ENCODE measurements at places on chromosomes 4 and X.

DNA sequence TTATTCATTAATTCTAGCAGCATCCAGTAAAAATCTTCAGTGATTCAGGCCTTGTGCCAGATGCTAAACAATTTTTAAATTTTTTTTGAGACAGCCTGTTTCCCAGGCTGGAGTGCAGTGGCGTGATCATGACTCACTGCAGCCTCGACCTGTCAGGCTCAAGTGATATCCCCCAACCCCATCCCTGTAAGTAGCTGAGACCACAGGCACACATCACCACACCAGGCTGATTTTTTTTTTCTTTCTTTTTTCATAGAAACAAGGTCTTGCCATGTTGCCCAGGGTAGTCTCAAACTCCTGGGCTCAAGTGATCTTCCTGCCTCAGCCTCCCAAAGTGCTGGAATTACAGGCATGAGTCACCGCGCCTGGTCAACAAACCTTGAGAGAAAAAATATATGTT lies 705.5 kb downstream of the ARAP2 start:
- peak; percentile 20 for DNase-seq

DNA sequence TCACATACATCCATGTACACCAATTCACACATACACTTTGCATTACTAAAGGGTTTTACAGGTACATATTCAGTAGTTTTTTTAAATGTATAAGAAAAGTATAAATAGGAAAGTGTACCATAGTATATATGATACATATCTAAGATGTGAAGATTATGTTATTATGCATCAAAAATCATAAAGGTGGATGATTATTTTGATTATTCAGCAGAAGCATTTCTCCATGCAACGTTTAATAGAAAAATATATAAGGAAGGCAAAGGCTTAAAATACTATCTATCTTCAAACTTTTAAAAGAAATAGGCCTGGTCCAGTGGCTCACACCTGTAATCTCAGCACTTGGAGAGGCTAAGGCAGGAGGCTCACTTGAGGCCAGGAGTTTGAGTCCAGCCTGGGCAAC lies 133.5 kb upstream of the KLF3 start:
- DNase-seq, result no peak

- DNase-seq, result peak; percentile 9
Observed at GRCh38 chr4:182492423-182492822, 249.2 kb downstream of the TENM3 start.

DNA sequence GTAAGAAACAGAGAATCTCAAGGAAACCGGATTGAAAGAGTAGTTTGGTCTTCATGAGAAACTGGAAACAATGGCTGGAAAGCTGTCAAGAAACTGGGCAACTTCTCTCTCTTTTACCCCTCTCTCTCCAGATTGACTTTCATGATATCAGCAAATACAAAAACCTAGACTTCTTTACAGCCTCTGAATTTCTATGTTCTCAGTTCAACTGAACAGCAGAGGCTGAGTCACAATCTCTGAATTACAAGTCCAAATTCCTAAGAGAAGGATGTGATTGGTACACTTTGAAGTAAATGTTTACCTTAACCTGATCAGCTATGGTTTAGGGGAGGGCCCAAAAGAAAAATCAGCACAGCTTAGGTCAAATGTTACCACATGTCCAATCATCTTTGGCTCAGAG lies 974.9 kb downstream of the RPA4 start:
- DNase-seq, result peak; percentile 1

GRCh38 chr4:163651761-163652160 lies 157.3 kb downstream of the TMA16 start:
- DNase-seq, result no peak

DNA sequence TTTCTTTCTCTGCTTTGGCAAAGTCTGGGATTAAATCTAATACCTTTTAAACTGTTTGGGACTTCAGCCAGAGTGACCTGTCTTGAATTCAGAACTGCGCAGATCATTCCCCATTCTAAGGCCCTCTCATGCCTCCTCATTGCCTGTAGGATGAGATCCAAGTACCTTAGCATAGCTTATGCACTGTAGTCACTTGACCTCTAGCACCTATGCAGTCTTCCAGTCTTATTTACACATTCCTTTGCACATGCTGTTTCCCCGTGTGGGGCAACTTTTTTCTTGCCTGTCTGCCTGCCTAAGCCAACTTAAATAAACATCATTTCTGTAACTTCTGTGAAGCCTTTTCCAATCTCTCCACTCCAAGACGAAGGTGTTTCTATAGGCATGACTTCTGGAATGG lies 68.4 kb downstream of the AR start:
- DNase-seq, result peak; percentile 60

DNA sequence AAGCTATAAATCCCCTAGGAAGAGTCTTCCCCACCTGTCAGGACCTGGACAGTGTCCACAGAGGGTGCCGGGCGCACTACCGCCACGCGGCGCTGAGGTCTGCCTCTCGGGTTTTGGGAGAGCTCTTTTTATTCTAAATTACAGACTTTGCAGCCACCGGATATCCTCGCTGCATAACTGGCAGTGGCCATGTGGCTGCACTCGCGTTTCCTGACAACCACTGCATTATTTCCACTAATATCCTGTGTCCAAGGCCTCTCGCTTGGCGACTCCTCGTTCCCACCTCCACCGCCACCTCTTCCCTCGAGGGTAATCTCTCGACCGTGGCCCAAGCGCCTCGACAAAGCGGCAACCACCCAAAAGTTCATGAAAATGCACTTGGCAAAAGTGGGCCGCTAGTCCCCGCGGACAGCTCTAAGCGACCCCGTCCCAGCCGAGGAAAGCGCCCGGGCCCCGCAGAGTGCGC lies 512 bp upstream of the TMEM131L start:
- DNase-seq, result peak; percentile 51

DNA sequence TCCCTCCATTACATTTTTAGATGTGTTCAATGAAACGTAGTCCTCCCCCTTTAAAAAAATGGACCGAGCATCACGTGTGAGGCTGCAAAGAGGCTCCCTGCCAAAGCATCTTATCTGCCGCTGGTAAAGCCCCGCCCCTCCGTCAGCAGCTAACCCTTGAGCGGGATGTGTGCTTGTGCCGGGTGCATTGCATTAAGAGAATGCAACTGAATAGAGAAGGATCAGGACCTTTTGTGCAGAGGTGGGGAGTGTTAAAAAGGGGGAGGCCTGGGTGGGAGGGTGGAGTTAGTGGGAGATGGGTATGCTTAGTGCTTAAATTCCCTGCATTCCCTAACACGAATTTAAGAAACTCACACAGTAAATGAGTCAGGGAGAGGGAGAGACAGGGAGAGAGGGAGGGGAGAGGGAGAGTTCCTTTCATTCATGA lies 66.0 kb downstream of the TBL1X start:
- DNase-seq, result peak; percentile 71

- no peak for DNase-seq
Observed at GRCh38 chr4:4763822-4764557, 95.5 kb upstream of the MSX1 start.

DNA sequence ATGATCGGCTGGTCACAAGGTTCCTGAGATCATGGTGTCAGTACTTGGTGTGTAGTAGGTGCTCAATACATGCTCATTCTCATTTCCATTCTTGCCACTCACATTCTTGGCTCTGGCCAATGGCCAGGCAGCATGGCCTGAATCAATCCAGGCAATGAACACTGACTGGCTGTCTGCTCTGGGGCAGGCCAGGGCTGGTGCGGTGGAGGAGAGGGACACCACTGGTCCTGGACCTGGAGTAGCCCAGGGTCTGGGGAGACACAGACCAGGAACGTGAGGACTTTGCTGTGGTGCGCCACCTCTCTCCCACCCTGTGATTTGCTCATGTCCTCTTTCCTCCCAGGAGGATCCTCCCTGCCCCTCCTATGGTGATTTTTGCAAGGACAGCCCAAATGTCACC lies 119.4 kb downstream of the PSAPL1 start:
- DNase-seq, result no peak

- peak; percentile 57 for DNase-seq
Observed at GRCh38 chr4:40685300-40685699, 55.6 kb upstream of the RBM47 start.

GRCh38 chrX:43643662-43644061 lies 12.4 kb upstream of the MAOA start:
- no peak for DNase-seq

DNA sequence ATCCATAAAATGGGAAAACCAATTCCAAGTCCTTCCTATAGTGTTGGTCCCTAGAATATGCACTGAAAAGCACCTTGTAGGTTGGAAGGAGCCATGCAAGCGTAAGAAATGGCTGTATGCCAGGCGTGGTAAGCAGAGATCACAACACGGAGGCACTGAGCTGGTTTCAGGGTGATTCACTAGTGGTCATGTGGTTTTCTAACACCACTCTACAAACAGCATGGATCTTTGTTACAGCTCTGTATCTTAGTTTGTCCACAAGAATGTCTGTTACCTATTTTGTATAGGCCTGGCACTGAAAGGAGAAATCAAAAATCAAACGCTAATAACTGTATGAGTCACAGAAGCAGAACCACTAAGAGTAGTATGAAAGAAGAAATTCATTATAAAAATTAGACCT lies 71.9 kb downstream of the MAGEB17 start:
- peak; percentile 87 for DNase-seq

- no peak for DNase-seq
Observed at GRCh38 chr4:52244103-52244775, 193.1 kb downstream of the SPATA18 start.

All from MCF 10A (cell line).